Kidney (tissue), 22 donors: ENCODE measurements at places on chromosomes 4 and X. TPM values are rescaled to one million over a fixed set of nuclear protein-coding genes. Genes with fewer than 3 reads are reported as not detected.

Gene MAD2L1
- 1.9 TPM for total RNA-seq

Gene PASD1
- not detected for total RNA-seq

Gene SLC49A3
- total RNA-seq = 18.2 TPM

Gene SLITRK4
- 6.0 TPM for total RNA-seq

Gene GCNA
- 2.7 TPM for total RNA-seq

Gene AFF2
- total RNA-seq = 5.7 TPM

Gene TCEAL7
- total RNA-seq = 2.6 TPM

Gene NDUFC1
- 75.9 TPM for total RNA-seq

Gene TAF1
- 45.0 TPM for total RNA-seq
